ENCODE measurements at places on chromosomes 6 and 20.
A peak's percentile ranks its signal among the peaks of the same experiment; 100 is the strongest.

DNA sequence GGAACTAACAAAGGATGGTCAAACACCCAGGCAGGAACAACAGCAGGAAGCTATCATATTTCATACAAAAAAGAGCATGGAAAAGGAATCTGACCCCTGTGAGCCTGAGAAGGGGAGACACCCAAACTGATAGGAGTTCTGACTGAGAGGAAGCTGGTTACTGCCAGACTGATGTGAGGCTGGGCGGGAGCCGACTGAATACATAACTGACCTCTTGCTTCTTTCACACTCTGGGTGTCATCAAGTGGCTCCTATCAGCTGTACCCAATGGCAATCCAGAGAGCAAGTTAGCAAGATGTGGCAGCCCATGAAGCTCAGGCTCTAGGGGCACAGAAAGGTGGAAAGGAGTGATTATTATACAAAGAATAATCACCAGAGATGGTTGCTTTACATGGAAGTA, 795.1 kb upstream of the HS3ST5 start:
- DNase-seq, result no peak

GRCh38 chr6:139356924-139357323, 17.5 kb downstream of the CITED2 start:
- DNase-seq, result no peak

- peak; percentile 82 for DNase-seq
Observed at GRCh38 chr6:135871878-135872277, 20.4 kb downstream of the PDE7B start.

GRCh38 chr20:57656252-57656820, 36.1 kb upstream of the ZBP1 start:
- DNase-seq, result no peak

GRCh38 chr20:19691125-19691524, 66.9 kb upstream of the RIN2 start:
- DNase-seq, result no peak

DNA sequence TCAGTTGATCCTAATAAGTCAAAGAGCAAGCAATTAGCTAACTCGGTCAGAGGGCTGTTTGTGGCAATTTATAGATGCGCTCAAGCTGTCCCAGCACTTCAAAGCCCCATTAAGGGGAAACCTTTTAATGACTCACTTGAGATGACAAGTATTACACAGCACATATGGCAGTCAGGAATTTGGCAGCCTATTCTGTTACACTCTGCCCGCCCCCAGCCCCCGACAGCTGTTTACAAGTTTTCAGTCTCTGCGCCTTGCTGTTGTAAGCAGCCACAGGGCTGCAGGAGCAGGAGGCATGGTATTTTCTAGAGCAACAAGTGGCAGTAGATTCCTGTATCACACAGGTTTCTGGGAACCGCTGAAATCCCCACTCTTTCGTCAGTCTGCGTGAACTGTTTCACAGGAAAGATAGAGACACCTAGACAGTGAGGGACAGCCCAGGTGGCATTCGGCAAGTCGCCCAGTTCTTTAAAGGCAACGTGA, 263.0 kb downstream of the FOXC1 start:
- peak; percentile 59 for DNase-seq

DNA sequence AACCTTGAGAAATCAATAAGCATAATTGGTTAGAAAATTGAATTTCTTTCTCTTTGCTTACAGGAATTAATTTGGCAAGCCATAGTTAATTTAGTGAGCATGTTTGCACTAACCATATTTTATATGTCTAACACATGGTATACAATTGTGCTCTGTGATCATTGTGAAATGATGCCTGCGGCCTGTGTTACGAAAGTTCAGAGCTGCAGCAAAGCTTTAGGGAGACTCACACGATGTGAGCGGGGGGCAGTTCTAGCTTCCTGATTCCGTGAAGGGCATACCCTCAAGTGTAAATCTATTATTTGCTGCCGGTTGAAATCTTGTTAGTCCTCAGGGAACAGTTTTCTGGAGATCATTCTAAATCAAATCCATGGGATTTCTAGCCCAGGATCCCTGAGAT, 25.5 kb upstream of the ADTRP start:
- DNase-seq, result peak; percentile 43

DNA sequence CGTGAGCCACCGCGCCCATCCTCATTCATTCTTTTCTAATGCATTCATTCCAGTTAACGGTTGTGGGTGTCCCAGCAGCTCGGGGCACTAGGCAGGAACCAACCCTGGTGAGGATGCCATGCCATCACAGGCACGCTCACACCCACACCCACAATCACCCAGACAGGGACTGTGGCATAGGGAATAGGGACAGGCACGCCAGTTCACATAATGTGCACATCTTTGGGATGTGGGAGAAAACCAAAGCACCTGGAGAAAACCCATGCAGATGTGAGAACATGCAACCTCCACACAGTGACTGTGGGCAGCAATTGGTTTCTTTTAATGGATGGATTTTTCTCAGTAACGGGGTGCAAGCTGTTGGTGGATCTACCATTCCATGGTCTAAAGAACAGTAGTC, 64.3 kb downstream of the IRF4 start:
- DNase-seq, result no peak

- DNase-seq, result no peak
Observed at GRCh38 chr20:51705400-51705799, 62.8 kb downstream of the ATP9A start.

GRCh38 chr6:133242637-133243585, 1.8 kb downstream of the EYA4 start:
- peak; percentile 24 for DNase-seq

DNA sequence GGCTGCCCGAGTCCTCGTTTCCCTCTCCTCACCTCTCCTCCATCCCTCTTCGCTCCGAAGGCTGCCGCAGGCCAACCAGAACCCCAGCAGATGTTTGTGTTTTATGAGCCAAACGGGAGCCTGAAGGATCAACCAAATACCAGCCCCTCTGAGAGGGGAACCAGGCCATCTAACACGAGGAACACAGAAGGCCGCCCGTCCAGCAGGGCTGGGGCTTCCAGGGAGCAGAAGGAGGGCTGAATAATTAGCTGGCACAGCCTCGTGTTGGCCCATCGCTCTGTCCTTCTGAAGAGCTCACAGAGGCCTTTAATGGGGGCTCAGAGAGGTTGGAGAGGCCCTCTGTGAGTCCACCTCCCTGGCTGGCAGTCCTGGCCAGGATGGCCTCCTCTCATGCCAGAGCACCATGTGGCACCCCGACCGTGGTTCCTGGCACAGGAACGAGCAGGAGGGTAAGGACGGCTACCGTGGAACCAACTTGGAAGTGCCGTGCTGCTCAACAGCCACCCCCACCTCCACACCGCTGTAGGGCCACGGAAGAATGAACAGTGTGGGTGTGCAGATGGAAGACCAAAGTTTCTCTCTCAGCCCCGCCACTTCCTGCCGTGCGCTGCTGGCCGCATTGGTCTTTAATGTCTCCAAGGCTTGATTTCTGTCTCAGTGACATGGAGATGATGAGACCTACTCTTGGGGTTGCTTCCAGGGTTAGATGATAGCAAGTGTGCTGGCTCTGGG, 155.2 kb downstream of the SCML4 start:
- DNase-seq, result no peak

DNA sequence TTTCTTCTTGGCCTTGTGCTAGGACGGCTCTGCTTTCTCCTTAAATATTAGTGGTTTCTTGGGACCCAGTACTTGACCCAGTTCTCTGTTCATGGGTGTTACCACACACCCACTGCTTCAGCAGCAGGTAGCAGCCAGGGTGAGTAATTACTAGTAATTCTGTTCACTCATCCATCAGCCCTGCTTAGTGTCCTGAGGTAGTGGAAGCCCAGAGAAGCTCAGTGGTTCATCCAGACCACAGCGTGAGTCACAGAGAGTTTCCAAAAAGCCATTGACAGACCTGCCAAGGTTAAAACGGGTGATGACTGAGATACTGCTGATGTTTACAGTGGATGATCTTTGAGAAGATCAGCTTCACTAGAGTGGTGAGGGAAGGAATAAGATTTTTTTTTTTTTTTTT, 51.7 kb upstream of the HINT3 start:
- peak; percentile 6 for DNase-seq

DNA sequence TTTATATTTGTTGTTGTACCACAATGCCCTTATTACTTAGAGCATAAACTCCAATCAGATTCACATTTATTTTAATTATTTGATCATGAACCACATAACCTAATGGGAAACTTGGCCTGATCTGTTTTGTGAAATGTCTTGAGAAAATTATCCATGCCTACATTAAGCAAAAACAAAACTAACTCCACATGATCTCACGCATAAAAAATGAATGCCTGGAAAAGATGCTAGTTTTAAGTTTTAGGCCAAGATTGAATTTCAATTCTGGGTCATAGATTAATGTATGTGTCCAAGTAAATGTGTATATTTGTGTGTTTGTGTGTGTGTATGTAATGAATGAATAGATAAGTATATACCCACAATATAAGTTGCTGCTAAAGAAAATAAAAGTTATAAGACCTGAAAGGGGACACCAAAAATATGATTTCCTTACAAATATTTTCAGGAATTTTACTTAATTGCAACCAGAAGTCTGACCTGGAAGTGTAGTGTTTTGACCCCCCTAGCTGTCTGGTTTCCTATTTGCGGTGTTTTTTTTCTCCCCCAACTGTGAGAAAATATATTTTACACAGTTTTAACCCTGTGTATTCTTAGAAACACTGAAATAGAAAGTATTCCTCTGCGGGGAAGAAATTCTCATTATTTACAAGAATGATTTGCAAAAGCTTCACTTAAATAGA, 97.2 kb downstream of the JAG1 start:
- DNase-seq, result peak; percentile 57

DNA sequence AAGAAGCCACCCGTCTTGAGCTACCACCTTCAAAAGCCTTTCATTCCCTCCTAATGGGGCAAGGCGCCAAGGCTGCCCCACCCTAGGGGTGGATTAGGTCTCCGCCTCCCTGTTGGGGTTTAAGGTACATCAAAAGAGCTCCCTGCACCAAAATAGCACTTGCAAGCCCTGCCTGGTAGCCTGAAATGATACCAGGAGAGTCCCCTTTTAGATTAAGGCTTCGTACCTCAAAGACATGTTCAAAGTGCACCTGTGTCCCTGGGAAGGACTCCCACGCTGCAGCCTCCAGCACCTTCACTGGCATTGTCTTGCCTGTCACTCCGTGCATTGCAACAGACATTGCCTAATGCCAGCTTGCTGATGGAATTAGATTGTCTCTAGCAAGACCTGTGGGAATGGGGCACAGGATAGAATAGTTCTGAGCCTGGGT, 15.7 kb upstream of the CDKN1A start:
- DNase-seq, result no peak

DNA sequence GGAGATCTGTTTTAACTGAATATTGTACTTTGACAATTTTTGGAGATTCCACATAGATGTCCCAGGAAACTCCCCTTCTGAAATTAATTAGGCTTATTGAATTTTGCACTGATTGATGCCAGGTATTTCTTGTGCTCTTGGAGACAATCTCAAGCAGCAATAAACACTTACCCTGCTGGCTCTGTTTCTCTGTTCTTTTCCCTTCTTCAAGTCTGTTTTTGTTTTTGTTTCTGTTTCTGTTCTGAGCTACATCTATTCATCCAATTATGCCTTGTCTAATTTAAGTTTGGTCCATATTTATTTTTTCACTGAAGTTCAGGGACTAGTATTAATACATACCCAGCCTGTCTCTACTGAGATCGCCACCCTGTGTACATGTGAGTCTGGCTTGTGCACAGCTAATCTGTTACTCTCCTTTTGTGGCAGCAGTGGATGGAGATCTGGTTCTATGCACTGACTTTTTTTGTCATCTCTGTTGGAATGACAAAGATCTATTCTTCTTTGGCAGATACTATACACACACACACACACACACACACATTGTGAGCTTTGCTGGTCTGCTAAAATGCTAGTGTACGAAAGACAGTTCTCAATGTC, 51.9 kb downstream of the IL22RA2 start:
- DNase-seq, result no peak

GRCh38 chr6:29845405-29846006, 17.9 kb downstream of the HLA-G start:
- DNase-seq, result no peak

DNA sequence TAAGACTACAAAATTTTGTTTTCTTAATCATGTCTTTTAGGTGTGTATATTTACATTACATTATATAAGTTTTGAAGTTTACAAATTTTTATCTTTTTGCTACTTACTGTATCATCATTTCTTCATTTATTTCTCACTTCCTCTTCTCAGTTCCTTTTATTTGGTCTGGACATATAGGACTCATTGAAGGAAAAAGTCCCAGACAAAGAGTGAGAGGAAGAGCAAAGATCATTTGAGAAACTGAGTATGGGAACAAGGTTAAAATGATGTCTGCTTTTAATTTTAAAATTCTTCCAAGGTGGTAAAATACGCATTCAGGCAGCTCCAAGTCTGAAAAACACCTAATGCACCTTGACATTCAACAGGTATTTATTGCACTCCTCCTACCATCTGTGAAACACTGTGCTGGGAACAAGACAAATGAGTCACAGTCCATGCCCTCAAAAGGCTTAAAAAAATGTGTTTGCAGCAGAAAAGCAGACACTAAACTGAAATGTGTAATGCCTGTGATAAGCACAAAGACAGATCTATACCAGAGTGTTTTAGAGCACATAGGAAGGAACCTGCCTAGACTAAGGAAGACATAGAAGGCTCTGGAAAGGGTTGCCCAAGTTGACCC, 63.2 kb downstream of the PKIB start:
- no peak for DNase-seq

GRCh38 chr6:161434921-161435747, 161.3 kb upstream of the AGPAT4 start:
- DNase-seq, result peak; percentile 97

DNA sequence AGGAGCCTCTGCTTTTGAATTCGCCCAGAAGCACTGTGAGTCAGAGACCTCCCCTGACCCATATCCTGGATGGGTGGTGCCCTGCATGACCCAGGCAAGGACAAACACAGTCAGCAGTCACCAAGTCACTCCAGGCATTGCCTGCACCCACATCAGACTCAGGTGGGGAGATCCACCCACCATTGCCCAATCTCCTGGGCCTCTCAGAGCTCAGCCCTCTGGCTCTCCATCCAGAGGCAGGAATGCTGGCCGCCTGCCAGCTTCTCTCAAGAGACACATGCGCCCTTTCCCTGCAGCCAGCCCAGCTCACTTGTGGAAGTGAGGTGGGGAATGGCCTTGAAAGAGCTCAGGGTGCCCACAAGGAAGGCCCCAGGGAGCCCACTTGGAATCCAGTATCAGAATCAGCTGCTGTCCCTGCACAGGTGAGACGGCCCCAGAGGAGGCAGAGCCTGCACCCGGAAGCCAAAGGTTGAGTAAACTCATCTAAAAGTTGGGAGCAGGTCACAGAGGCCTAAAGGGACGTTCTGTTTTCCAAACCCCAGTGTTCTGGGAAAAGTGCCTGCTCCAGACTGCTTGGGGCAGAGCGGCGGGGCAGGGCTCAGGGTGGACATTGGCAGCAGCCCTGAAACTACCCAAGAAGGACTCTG, 129.8 kb downstream of the PREX1 start:
- peak; percentile 80 for DNase-seq

Measured in fibroblast of skin of scalp (primary cell).